ENCODE measurements at places on chromosomes 6 and 20.

GRCh38 chr6:9250852-9251251 is 815.5 kb upstream of the SLC35B3 start:
- DNase-seq, result peak; percentile 23

DNA sequence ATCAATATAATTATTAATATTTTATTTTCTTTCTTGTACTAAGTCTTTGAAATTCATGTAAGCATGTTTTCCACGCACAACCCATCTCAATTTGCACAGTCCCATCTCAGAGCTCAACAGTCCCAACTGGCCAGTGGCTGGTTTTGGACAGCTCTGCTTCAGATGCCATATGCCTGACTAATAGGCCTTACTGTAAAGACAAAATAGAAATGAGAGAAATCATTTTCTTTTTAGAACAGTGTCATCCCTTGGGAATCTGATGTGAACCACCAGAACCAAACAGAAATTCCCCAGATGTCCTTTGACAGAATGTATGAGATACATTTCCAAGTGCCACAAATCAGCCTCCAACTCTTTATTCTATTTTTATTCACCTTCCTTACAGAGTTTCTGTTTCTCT is 338.9 kb downstream of the ESR1 start:
- DNase-seq, result no peak

GRCh38 chr6:38155621-38156204 is 336.2 kb downstream of the ZFAND3 start:
- no peak for DNase-seq

- no peak for DNase-seq
These were observed 157.6 kb downstream of the NFATC2 start for GRCh38 chr20:51384875-51385274.
